ENCODE measurements at places on chromosomes 13 and 19.

GRCh38 chr13:111337741-111338140 is 17.3 kb downstream of the TEX29 start:
- no peak for DNase-seq

- DNase-seq = no peak
Observed at GRCh38 chr13:29801737-29802305, 48.6 kb downstream of the UBL3 start.

- no peak for DNase-seq
Observed at GRCh38 chr19:49818649-49819370, 721 bp downstream of the MED25 start.

DNA sequence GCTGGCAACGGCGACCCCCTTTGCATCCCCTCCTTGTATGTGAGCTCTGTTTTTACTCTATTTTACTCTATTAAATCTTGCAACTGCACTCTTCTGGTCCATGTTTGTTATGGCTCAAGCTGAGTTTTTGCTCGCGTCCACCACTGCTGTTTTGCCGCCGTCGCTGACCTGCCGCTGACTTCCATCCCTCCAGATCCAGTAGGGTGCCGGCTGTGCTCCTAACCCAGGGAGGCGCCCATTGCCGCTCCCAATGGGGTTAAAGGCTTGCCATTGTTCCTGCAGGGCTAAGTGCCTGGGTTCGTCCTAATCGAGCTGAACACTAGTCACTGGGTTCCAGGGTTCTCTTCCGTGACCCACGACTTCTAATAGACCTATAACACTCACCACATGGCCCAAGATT is 2704.4 kb downstream of the PCDH9 start:
- DNase-seq = no peak

- DNase-seq = no peak
Observed at GRCh38 chr13:114063545-114064449, 68.6 kb downstream of the RASA3 start.

DNA sequence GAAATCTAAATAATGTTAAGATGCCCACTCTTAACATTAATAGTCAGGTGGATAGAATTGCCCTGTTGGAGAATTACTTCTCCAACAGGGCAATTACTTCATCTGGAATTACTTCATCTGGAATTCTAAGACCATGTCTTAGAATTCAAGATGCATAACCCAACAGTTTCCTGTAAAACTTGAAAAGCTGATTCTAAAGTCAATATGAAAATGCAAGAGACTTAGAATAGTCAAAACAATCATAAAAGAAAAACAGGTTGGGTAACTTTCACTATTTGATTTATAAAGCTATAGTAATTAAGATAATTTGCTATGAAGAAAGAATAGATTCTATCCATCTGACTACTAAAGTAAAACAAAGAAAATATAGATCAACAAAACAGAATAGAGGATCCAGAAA is 75.2 kb downstream of the ABCC4 start:
- DNase-seq = no peak

DNA sequence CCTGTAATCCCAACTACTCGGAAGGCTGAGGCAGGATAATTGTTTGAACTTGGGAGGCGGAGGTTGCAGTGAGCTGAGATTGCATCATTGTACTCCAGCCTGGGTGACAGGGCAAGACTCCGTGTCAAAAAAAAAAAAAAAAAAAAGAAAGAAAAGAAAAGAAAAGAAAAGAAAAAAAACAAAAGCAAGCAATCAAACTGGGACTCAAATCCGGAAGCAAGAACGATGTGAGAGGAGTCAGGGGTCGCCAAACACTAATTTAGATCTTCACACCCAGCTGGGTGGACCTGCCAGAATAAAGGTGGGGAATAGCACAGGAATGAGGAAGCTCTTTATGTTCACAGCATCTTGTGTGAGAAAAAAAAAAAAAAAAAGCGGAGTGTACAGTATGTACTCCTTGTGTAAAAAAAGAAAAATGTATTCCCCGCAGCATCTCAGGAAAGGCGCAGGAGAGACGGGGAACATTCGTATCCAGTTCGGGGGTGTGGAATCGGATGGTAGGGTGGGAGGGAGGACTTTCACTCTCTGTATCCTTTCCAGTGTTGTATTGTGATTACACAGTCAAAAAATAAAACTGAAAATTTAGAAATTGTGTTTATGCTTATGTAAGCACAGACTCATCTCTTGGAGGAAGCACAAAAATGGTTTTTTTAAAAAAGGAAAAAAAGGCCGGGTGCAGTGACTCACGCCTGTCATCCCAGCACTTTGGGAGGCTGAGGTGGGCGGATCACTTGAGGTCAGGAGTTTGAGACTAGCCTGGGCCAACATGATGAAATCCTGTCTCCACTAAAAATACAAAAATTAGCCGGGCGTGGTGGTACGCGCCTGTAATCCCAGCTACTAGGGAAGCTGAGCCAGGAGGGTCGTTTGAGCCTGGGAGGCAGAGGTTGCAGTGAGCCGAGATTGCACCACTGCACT is 7.6 kb downstream of the DNAJB1 start:
- no peak for DNase-seq

- DNase-seq = no peak
Observed at GRCh38 chr13:26401578-26402021, 147.7 kb downstream of the CDK8 start.

GRCh38 chr13:35817642-35818607 is 313.3 kb downstream of the DCLK1 start:
- no peak for DNase-seq

- DNase-seq = no peak
Observed at GRCh38 chr19:39084732-39085080, 538 bp downstream of the ACP7 start.

DNA sequence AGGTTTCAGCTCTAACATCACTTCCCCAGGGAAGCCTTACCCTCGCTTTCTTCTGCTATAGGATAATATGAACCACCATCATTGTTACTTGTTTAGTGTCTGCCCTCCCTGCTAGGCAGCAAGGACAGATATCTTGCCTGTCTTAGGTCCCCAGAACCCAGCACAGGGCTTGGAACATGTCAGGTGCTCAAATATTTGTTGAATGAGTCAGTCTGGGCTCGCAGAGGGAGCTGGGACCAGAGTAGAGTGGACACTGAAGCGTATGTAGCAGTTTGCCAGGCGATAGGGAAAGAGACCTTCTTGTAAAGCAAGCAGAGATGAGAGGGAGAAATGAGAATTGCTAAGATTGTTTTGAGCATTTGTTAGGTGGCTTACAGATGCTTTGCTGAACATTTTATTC is 11.7 kb downstream of the BCKDHA start:
- no peak for DNase-seq

DNA sequence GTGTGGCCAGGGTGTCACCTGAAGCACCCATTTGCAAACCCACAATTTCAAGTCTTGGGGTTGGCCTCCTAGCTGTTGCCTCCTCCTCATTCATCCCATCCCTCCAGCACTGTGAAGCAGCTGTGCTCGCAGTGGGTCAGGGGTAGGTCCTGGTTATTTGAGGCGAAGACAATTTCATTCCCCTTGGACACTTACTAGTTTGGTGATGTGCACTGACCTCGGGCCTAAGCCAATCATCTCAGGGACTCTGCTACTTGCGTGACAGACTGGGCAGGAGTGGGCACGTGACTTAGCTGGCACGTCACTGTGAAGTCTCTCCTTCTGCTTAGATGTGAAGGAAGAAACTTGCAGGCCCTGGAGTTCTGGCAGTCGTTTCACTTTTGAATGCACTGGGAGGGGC is 3.5 kb upstream of the ATP11A start:
- no peak for DNase-seq

- peak; percentile 85 for DNase-seq
Observed at GRCh38 chr13:28819735-28820098, 422 bp upstream of the MTUS2 start.
